Stimulated activated CD8-positive, alpha-beta memory T cell treated with anti-CD3 and anti-CD28 coated beads, Interleukin-7, amount 100 ng/mL, for 1 hour (primary cell): ENCODE measurements at places on chromosomes 6 and 20.
A peak's percentile ranks its signal among the peaks of the same experiment; 100 is the strongest.

DNA sequence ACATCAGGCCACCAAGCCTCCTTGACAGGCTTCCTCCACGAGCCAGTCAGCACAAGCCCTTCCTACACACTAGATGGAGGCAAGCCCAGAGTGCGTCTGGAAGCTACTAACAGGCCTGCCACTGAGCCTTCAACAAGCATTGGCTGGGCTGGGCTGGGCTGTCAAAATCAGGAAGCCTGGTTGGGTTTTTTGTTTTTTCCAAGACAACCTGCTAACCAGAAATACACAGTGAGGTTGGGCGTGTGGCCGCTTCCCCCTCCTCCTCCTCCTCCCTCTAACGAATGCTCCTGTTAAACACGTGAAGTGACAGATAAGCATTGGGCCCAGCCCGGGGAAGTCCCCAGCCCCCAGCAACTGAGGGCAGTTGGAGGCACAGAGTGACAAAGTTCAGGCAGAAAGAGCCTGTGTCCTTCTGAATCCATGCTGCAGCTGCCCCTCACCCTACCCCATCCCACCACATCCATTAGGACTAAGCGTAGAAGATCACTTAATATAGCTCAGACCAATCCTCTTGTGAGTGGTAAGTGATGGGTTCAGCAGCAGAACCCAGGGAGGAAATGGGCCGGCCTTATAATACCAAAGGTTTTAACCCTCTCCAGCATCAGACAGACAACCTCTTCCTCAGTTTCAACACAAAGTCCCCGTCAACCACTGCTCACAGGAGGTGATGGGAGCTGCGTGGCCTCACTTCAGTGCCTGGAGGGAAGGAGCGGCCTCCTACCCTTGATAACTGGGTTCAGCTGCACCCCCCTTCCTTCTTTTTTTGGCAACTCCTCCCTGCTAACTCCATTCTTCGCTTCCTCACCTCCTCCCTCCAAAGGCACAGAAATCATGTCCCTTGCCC lies 1.1 kb downstream of the NFATC2 start:
- DNase-seq: peak; percentile 57

DNA sequence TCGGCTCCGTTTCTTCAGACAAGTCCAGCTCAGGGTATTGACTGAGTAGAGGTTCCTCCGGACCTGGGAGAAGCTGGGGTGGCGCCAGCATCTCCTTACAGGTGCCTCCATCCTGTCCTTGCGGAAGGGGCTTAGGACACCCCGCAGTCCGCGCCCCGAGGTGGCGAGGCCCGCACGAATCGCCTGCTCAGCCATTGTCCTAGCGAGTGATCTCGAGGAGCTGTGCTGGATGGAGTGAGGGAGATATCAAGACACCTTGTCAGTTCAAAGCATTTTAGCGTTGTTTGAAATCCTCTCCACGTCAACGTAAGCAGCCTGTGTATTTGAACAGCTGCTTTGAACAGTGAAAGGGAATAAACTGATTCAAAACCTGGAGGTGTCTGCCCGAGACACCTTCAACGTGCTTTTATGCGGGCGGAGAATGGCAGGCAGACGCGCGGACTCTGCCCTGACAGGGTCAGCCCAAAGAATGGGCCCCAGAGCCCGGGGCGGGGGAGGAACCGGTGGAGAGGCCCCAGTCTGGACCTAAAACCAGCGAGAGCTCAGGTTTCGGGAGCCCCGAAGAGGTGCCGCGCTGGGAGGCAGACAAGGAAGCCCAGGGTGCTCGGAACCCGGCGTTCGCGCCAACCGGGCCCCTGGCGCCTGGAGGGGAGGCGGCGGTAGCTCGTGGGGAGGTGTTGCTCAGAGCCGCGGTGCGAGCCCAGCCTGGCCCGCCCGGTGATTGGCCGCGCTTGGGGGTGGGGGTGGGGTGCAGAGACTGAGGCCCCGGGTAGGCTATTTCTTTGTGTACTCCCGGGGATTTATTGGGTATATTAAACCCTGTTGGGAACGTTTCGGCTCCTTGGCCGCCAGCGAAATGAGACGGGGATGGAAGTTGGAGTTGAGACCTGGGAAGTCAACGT lies 3.1 kb upstream of the POU3F2 start:
- no peak for DNase-seq

DNA sequence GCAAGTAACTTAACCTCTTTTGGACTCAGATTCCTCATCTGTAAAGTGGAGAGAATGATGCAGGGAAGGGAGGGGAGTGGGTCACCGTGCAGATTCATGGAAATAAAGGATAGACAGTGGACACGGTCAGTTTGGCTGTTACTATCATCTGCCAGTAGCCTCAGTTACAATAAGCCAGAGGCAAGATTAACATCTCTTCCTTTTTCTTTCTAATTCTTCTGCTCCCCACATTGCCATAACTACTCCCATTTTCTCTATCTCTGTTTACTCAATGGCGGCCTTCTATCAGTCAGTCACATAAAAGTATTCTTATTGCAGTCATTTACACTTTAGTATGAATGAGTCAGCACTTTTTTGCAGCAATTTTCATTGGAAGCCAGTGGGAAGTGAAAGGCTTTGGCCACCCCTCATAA lies 49.2 kb downstream of the PPP1R16B start:
- no peak for DNase-seq

- DNase-seq: no peak
Observed at GRCh38 chr6:33783781-33784520, 5.0 kb downstream of the LEMD2 start.

GRCh38 chr6:144730088-144730645 lies 445.0 kb downstream of the UTRN start:
- DNase-seq: no peak

DNA sequence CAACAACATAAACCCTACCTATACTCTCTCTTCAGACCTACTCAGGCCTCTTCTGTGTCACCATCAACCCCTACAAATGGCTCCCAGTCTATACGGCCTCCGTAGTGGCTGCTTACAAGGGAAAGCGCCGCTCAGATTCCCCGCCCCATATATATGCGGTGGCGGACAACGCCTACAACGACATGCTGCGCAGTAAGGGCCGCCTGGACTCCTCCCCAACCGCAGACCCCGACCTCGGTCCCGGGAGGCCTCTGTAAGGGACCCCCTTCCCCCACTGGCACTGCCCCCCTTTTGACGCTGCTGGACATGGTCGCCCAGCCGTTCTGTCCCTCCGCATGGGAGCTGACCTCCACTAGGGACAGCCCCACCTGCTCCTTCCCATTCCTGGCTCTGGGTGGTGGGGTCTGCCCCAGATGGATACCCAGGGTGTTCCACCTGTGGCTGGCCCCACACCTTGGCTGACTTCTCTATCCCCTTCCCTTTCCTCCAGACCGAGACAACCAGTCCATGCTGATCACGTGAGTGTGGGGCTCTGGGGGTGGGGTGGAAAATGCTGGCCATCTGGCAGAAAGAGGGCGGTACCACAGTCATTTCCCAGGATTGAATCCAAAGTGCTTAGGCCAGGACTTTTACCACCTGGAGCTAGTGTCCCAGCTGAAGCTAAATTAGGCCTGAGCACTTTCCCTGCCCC lies 25.0 kb downstream of the MYH7B start:
- DNase-seq: no peak

DNA sequence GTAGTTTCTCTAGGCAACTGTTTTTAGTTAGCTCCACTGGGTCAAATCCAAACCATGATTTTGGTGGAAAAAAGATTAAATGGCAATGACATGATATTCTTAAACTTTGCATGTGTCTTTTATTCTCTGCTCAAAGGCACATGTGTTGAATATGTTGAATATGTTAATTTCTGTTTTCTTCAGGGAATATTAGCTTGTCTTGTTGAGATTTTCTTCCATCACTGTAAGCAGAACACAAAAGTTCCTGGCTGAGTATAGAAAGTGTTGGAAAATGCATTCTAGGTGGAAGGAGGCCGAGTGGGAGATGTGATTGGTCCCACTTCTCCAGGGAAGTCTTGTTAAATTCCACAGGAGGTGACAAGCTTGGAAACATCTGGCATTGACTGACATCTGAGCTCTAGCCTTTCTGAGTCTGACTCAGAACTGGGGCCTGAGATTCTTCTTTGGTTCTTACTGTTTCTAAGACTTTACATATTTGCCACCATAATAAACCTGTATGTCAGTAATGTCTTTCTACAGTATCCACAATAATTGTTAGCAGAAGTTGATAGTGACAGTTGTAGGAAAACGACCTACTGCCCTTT lies 81.1 kb downstream of the LAMA4 start:
- no peak for DNase-seq

GRCh38 chr6:14499841-14500240 lies 382.3 kb downstream of the CD83 start:
- DNase-seq: no peak

GRCh38 chr6:125117818-125118217 lies 35.8 kb upstream of the TPD52L1 start:
- no peak for DNase-seq

GRCh38 chr6:138977242-138977641 lies 10.8 kb downstream of the REPS1 start:
- no peak for DNase-seq

GRCh38 chr20:37375227-37375626 lies 29.3 kb downstream of the SRC start:
- no peak for DNase-seq

- no peak for DNase-seq
Observed at GRCh38 chr20:50198180-50198666, 7.6 kb downstream of the CEBPB start.

GRCh38 chr6:158769771-158770432 lies 49.3 kb downstream of the EZR start:
- DNase-seq: no peak
